SK-N-DZ (cell line): ENCODE measurements at places on chromosomes 5 and 9.

GRCh38 chr5:73437777-73438644, 10.6 kb downstream of the FOXD1 start:
- DNase-seq = no peak

DNA sequence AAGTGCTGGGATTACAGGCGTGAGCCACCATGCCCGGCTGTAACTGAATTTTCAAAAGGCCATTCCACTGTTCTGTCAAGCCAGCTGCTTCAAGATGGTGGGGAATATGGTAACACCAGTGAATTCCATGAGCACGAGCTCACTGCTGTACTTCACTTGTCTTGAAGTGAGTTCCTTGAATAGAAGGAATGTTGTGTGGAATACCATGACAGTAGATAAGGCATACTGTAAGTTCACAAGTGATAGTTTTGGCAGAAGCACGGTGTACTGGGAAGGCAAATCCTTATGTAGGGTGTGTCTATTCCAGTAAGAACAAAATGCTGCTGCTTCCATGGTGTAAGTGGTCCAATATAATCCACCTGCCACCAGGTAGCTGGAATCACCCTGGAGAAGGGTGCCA, 6.6 kb upstream of the PRXL2C start:
- DNase-seq = no peak

DNA sequence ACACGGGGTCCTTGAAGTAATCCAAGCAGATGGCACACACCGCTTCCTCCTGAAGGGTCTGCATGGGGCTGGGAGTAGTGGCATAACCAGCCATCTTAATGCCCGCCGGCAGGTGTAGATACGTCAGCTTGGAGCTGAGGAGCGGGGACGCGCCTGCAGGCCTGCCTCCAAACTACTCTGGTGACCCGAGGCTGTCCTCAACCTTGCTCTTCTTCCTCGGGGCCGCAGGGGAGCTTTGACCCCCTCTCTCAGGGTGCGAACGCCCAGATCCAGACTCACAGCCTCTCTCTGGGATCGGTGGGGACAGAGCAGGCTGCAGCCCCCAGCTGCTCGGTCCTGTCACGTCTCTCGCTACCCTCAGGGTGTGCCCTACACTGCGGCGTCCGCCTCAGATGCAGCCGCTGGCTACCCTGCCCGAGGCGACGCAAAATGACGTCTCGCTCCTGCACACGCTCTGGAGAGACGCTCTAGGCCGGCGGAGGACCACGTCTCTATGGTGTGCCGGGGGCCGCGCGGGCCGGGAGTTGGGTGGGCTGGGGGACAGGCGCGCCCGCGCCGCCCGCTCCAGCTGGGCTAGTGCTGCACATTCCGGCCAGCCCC, at the start of gene TRIM52:
TSS of gene TRIM52 (minus strand) at position 424 of the 600 bp plus-strand sequence. CDS start at position 94, 330 bp downstream.
- DNase-seq = peak; percentile 94

DNA sequence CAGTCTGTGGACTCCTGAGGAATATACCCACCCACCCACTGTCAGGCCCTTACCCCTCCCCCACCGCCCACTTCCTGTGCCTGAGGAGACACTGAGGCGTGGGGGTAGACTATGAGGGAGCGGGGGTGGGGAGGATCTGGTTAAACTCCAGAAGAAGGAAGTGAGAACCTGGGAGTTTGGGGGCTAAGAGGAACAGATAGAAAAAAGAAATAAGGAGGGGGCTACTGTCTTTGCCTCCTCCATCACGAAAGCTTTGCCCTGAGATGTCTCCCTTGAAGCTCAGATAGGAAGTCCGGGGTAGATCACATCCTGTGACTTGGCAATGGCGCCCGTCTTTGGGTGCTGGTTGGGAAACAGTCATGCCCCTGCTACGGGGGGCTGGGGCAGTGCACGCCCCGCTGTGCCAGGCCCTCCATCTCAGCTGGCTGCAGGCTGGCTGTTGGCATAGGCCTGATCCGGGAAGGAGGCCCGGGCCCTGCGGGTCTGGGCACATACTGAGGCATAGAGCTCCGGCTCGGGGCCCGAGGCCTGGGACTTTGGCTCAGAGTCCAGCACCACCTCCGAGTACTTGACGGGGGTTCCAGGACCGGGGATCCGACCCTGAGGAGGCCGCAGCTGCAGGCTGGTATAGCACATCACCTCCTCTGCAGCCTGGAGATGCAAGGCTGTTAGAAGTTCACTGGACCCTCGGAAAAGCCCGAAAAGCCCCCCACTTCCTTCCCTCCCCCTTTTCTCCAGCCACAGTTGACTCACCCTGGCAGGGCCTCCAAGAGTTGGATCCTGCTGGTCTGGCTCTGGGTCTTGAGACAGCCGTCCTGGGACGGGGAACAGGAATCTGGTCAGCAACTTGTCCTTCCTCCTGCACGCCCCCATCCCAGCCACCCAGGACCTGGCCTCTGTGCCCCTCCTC, 1.0 kb downstream of the SIT1 start:
- DNase-seq = no peak

GRCh38 chr5:15703901-15704300, 203.9 kb downstream of the FBXL7 start:
- DNase-seq = no peak

GRCh38 chr9:38311382-38312270, 80.9 kb upstream of the ALDH1B1 start:
- DNase-seq = peak; percentile 63

DNA sequence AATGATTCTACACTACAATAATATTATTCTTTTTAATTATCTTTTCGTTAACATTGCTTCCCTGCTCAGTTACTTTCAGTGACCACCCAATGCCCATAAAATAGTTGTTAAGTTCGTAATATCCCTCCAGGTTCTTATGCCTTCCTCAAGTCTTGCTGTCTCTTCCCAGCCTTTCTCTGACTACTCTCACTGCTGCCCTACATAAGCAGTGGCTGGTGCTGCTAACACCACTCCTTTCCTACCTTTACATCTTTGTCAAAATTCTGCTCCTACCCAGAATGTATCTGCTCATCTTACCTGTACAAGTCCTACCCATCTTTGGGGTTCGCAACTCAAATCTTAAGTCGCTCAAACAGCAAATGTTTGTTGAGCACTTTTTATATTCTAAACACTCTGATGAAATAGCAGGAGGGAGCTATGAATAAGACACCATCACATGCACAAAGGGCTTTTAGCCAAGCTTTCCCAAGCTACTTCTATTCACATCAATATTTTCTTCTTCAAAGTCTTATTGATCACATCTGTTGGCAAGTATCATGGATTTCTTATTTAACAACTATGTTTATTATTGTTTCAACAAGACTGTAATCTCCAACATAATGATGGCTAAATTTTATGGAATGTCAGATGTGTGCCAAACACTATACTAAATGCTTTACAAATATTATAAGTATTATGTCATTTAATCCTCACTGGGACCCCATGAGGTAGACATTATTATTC, 29.5 kb downstream of the SLC25A46 start:
- DNase-seq = no peak

GRCh38 chr5:168341178-168341577, 49.7 kb downstream of the WWC1 start:
- no peak for DNase-seq

DNA sequence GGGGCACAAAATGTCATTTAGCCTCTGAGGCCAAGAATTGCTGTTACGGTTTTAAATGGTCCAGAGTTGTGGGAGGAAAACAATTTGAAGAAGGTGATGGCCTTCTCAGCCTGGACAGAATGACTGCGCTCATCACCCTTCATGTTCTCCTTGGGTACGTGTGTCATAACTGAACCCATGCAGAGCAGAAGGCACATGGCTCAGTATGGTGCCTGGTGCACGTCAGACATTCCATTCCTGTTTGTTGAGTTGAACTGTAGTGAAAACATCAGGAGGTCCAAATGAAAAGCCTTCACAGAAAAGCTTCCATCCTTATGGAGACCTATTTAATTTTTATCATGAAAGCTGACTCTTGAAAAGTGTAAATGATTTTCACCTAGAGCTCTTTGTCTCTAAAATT, 133.2 kb downstream of the CFAP90 start:
- no peak for DNase-seq

DNA sequence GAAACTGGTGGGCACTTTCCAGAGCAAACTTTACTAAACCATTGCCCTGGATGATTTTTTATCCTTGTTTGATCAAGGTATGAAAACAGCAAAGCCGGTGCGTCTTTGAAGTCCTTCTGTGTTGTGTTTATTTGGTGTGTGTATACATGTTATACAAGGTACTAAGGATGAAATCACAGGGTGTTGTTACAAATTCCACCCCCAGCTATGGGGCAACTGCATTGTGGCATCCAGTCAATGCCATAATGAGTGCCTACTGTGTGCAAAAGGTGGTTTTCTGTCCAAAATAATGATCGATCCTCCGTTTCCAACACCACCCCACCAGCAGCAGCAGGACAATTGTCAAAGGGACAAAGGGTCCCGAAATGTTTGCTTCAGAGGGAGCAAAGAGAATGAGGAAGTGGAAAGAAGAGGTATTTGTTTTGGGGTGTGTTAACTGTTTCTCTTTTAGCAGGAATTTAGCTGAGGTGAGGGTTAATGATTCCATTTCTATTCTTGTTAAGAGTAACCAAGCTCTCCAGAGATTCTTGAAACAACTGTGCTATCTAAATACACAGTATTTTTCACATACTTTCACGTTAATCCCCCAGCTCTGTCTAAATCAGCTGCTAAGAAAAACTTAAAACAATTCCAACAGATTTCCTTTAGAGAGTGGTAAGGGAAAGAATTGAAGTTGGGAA, 568.7 kb upstream of the KLF4 start:
- DNase-seq = no peak

GRCh38 chr5:63439537-63439936, 522.7 kb downstream of the HTR1A start:
- no peak for DNase-seq

DNA sequence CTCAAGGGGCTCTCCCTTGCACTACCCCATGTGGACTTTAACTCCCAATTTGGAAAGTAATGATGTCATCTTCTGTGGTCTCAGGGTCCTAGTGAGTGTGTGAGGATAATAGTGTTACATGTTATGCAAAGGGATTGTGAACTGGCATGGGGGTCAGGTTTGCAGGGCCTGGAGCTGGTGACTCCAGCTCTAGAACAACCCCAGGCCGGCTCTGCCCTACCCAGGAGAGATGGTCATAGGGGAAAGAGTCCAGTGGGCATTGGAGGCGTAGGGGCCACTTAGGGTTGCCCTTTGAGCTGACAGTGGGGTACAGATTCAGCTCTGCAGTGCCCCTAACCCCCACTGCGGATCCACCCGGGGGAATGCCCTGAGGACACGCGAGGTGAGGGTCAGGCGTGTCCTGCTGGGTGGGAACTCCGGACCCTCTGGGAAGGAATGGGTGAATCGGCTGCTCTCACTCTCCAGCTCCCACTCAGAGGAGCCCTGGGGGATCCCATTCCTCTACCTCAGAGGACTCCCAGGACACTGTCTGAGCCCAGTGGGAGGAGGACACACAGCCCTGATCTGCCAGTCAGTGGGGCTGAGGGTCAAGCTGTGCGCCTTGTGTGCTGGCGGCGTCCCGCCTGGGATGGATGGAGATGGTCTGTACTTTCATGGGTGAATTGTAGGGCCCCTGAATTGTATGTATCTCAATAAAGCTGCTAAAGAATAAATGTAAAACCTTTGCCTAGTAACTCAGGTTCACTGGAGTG, 2.5 kb upstream of the NKD2 start:
- DNase-seq = no peak
